ENCODE measurements at places on chromosomes 12 and 14. TPM values are rescaled to one million over a fixed set of nuclear protein-coding genes. Genes with fewer than 3 reads are reported as not detected.

NINJ2 gene
- total RNA-seq = 6.1 TPM

CCDC92 gene
- 2.6 TPM for total RNA-seq

CCDC198 gene
- total RNA-seq = not detected

STAB2 gene
- total RNA-seq = not detected

MSRB3 gene
- 0.18 TPM for total RNA-seq

ADAM21 gene
- total RNA-seq = not detected

SLC25A47 gene
- total RNA-seq = 0.23 TPM

APOF gene
- total RNA-seq = not detected

A2M gene
- total RNA-seq = 0.14 TPM

CFAP54 gene
- total RNA-seq = 0.30 TPM

PTGER2 gene
- 2.5 TPM for total RNA-seq

SLCO1A2 gene
- not detected for total RNA-seq

LTB4R2 gene
- 13.7 TPM for total RNA-seq

FZD10 gene
- total RNA-seq = not detected

TEX22 gene
- 2.0 TPM for total RNA-seq

CAPZA3 gene
- total RNA-seq = not detected

CCDC91 gene
- 25.5 TPM for total RNA-seq

KCNMB4 gene
- total RNA-seq = 1.0 TPM

LRP1-AS gene
- total RNA-seq = not detected

KRT82 gene
- total RNA-seq = not detected

TOX4 gene
- 80.8 TPM for total RNA-seq

MYH6 gene
- not detected for total RNA-seq

PROX2 gene
- total RNA-seq = 0.93 TPM

KRT72 gene
- 1.4 TPM for total RNA-seq

LIN52 gene
- total RNA-seq = 12.0 TPM

KIF26A gene
- 0.43 TPM for total RNA-seq

SLC6A13 gene
- not detected for total RNA-seq

TSPAN19 gene
- not detected for total RNA-seq

TCP11L2 gene
- 19.6 TPM for total RNA-seq

TMEM119 gene
- total RNA-seq = 0.09 TPM

RNF34 gene
- 55.1 TPM for total RNA-seq

ACOT6 gene
- not detected for total RNA-seq

PIWIL1 gene
- not detected for total RNA-seq

KRT73 gene
- total RNA-seq = 4.9 TPM

C12orf54 gene
- total RNA-seq = not detected

TTC9 gene
- total RNA-seq = 6.2 TPM
